Suprapubic skin (tissue), 4 donors: ENCODE measurements at places on chromosomes 7 and 10. TPM values are rescaled to one million over a fixed set of nuclear protein-coding genes. Genes with fewer than 3 reads are reported as not detected.

DNA sequence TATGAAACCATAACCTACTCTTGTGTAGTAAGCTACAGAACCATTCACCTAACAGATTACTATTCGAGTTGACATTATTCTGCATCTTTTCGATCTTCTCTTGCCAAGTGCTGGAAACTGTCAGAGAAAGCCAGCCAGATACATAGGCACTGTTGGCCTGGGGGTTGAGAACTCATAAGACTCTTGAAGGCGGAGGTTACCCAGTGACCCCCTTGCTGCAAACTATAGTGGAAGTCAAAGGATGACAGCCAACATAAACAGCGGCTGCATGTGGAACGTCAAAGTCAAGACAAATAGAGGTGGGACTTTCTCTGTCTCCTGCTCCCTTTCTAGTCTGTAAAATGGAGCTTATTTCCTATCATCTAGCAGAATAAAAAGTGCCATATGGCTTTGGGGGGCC, 394.2 kb downstream of the LRMDA start:
- DNase-seq, result no peak

DNA sequence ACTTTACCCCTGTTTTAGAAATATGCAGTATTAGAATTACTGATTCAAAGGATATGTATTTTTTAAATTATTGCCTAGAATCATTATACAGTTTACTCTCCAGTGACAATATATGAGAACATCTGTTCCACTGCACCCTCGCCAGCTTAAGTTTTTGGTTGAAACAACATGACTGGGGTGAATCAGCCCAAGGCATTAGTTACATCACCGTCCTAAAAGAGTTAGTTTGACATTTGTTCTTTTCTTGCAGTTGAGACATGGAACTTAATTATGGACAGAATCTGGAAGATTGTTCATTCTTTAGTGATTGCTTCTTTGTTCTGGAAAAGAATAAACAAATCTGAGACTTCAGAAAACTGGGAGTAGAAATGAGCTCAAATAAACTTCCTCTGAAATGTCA, 167.3 kb upstream of the DKK1 start:
- no peak for DNase-seq

DNA sequence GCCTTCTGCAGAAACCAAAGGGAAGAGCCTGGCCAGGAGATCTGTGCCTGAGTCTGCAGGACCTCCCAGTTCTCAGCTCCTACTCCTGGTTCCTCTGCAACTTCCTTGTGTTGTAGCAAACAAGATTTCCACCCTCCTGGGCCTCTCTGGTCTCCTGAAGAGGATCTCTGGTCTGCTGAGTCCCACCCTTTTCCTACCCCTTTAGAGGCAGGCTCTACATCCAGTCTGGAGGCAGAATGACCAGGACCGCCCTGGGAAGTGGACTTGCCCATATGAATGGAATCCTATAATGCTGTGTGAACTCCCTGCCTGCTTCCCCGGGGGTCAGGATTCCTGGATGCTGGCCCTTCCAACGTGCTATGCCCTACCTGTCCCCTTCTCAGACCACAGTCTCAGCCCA, 3.2 kb downstream of the DENND2A start:
- DNase-seq, result no peak

DNA sequence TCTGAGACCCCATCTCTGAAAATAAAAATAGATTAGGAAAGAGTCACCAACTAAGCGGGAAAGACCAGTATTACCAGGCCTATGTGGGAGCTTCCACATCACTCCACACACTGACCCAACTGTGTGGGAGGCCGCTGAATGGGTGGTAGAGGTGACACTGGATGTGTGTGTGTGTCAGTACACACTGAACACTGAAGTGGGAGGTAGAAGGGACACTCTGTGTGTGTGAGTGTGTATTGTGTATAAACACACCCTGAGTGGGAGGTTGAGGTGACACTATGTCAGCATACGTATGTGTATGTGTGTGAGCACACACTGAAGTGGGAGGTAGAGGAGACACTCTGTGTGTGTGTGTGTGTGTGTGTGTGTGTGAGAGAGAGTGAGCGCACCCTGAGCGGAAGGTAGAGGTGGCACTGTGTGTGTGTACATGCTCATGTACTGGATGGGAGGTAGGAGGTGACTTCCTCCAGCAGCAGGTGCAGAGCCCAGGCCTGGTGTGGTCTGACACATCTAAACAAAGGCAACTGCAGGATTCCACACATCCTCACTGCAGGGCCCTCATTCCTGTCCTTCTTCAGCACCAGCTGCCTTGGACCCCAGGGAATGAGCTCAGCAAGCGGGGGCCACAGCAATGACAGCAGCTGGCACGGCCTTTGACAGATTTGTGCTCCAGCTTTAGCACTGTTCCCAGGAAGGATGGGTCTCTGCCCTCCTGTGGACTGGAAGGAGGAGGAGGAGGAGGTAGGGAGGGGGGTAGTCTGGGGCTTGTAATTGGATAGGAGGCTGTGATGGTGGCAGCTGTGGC, 26.5 kb upstream of the RBM20 start:
- no peak for DNase-seq

- no peak for DNase-seq
Observed at GRCh38 chr10:20778008-20778757, 118.9 kb downstream of the NEBL start.

DNA sequence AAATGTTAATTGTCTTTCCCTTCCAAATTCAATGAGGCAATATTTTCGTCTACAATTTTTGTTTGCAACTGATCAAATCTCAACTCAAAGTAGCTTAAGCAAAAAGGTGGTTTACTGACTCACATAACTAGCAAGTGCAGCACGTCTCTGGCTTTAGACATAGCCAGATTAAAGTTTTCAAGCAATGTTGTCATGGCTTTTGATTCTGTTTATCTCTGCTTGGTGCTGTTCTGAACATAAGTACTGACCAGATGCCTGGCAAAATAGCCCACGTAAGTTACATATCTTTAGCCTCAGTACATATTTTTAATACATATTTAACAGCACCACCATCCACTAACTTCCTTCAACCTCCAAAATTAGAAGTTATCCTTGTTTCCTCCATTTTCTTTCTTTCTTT, 877.9 kb downstream of the KCNMA1 start:
- no peak for DNase-seq

- DNase-seq, result peak; percentile 88
Observed at GRCh38 chr10:22849077-22849805, 78.6 kb upstream of the ARMC3 start.

DNA sequence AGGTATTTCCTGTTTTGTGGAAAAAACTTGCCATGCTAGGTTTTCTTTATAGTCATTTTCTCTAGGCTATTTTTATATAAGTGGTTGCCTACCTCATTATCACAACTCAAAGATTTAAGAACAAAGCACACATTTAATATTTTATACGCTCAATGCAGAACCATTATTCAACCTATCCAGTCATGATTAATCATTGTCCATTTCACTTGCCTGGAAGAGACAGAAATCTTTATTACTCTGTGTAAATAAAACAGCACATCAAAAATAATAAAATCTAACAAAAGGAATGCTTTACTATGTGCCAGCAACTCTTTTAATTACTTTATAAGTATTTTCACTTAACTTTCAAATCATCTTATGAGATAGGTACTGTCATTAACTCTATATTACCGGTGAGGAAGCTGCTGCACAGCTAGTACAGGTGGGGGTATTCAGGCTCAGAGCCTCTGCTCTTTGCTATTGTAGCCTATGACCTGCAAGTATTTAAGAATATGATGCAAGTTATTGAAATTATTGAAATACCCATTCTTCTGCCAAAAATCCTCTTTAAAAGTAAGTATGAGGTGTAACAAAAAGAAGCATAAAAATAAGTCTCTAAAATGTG, 16.4 kb upstream of the TAS2R16 start:
- DNase-seq, result no peak

Gene PON3
- total RNA-seq, result 11.8 TPM
